NCI-H187 (cell line): ENCODE measurements at places on chromosomes 4 and X.

GRCh38 chrX:7514871-7515599 lies 327.9 kb upstream of the VCX start:
- no peak for DNase-seq

- DNase-seq = peak; percentile 15
These were observed 32.1 kb downstream of the CDX4 start for GRCh38 chrX:73478961-73479360.

- no peak for DNase-seq
These were observed 199.6 kb downstream of the AASDH start for GRCh38 chr4:56187688-56188087.

GRCh38 chr4:181870326-181870725 lies 372.9 kb upstream of the TENM3 start:
- no peak for DNase-seq

GRCh38 chr4:186104890-186105646 lies 564 bp downstream of the FAM149A start:
- DNase-seq = no peak

- no peak for DNase-seq
These were observed 4.9 kb upstream of the PNMA6E start for GRCh38 chrX:153406011-153406410.

- DNase-seq = no peak
These were observed 66.6 kb downstream of the FNIP2 start for GRCh38 chr4:158835226-158836001.

- no peak for DNase-seq
These were observed 84.9 kb upstream of the BCOR start for GRCh38 chrX:40182615-40183014.

DNA sequence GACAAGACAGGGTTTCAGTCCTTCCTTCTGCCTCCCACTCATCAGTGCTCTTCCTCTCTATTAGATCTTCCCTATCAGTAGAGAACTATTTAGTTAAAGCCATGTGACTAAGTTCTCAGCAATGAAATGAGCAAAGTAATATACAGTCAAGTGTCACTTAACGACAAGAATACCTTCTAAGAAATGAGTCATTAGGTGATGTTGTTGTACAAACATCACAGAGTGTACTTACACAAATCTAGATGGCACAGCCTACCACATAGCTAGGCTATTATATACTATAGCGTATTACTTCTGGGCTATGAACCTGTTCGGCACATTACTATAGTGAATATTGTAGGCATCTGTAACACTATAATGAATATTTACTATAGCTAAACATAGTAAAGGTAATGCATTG lies 71.3 kb downstream of the POU4F2 start:
- DNase-seq = no peak

DNA sequence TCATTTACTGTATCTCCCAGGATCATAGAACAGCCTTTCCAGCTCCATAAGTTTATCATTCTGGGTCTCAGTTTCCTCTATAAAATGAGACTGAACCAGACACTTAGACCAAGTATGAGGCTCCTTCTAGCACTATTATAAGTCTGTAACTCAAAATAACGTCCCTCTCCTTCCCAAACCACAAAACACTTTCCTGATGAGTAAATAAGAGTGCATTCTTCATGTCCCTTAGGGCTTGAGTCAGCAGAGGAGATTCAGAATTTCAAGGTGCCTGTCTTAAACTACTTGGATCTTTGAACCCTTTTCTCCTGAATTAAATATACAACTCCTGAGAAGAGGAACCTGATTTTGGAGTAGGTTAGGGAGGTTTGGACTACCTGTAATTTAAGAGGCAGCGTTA lies 62.6 kb downstream of the GLRA2 start:
- DNase-seq = no peak

GRCh38 chr4:79083406-79084010 lies 144.3 kb upstream of the PAQR3 start:
- DNase-seq = no peak

DNA sequence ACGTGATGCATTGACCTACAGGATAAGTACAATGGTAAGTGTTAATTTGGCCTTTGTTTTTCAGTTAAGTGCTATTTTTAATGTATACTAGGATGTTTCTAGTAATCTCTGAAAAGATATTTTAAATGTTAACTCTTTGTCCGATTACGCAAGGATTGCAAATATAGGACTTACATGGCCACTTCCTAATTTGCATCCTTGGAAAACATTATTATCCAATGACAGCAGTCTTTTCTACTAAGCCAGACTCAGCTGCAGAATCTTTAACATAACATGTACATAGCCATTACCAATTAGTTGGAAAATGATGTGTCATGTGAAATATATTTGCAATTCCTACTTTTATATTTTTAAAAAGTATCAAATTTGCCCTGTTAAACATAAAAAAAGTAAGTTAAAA lies 124.7 kb downstream of the MID1 start:
- DNase-seq = no peak

- no peak for DNase-seq
These were observed 15.8 kb upstream of the SRD5A3 start for GRCh38 chr4:55330241-55330640.

DNA sequence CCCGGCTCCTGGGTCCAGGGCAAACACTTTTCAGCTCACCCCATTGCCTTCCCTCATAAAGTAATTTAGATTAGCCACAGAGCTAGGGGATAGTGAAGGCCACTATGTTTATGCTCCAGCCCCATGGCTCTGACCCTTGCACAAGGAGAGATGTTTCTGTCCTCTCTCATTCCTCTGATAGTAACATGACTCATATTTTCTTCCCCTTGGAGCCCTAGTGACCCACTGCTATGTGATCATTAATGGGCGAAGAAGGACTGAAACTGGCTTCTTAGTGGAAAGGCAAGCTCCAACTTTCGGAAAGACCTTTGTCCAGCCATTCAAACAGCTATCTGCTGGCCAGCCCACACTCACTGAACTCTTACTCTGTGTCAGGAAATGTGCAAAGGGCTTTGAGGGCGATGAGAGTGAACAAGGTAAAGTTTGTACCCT lies 12.3 kb downstream of the CLDN2 start:
- DNase-seq = no peak

DNA sequence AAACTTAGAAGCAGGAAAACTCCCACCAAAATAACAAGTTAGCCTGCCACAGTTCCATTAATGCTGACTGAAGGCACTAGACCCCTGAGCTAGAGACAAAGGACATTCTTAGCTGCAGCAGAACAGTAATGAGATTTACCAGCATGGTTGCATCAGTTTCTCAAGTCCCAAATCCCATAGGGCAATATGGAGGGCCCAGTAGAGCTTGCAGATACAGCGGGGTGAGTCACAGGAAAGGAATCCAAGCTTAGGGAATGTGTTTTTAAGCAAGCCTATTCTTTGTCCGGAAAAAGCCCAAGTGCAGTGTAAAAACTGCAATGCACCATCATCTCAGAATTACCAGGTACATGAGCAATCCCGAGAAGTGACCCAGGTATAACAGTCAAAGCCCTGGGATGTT lies 51.3 kb upstream of the EXOC1L start:
- DNase-seq = no peak
